ENCODE measurements at places on chromosomes 2 and 18. TPM values are rescaled to one million over a fixed set of nuclear protein-coding genes. Genes with fewer than 3 reads are reported as not detected.

The HOXD12 gene
- not detected for total RNA-seq

The CCL20 gene
- total RNA-seq, result 0.89 TPM

The CBLN2 gene
- total RNA-seq, result not detected

The ANO7 gene
- 1.0 TPM for total RNA-seq

The IL18R1 gene
- 0.25 TPM for total RNA-seq

The PIEZO2 gene
- 343 TPM for total RNA-seq

DNA sequence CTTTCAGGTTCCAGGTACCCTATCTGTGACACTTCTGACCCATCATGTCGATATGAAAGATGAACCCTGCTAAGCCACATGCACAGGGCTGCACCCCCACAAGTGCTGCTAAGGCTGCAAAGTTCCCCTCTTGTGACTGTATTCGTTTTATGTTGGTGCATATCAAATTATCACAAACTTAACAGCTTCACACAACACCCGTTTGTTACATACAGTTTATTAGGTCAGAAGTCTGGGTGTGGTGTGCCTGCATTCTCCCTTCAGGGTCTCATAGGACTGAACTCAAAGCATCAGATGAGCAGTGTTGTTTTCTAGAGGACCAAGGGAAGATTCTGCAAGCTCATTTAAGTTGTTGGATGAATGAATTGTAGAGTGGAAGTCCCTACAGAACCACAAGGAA, 199.4 kb downstream of the ANAPC1 start:
- no peak for DNase-seq

GRCh38 chr2:218754781-218755180, 27.2 kb upstream of the CYP27A1 start:
- no peak for DNase-seq

DNA sequence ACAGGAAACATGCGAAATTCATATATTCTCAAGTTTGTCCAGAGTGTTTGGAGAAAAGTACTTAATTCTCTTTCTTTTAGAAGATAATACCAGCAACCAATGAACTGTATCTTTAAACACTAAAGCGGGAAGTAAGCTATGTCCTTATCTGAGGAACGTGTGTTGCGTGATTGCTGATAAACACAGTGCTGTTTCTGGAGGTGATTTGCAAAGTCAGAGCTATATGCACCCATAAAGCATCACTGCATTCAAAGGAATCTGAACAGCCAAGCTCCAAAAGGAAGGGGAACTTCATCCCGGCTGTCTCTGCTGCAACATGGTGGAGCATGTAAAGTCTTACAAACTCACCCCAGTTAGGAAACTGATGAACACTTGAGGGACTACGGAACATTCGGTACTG, 271.7 kb upstream of the FN1 start:
- no peak for DNase-seq

DNA sequence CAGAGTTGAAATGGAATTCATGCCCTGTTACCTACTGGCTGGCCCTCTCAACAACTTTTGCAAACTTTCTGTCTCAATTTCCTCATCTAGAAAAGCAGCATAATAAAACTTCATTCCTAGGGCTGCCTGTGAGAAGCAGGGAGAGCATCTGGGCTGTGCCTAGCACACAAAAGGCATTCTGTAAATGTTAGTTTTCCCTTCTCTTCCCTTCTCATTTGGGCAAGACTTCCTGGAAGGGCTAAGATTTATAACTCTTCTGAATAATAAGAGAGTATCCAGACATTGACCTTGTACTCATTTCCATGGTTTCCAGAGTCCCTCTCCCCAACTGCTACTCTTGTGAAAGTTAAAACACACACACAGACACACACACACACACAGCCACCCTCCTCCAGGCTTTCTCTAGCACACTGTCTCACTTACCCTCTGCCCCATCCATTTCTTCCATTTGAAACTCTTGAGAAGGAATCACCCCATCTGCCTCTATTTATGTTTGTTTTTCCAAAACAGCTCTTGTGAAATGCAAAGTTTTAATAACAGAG, 302.1 kb downstream of the SMAD2 start:
- no peak for DNase-seq

DNA sequence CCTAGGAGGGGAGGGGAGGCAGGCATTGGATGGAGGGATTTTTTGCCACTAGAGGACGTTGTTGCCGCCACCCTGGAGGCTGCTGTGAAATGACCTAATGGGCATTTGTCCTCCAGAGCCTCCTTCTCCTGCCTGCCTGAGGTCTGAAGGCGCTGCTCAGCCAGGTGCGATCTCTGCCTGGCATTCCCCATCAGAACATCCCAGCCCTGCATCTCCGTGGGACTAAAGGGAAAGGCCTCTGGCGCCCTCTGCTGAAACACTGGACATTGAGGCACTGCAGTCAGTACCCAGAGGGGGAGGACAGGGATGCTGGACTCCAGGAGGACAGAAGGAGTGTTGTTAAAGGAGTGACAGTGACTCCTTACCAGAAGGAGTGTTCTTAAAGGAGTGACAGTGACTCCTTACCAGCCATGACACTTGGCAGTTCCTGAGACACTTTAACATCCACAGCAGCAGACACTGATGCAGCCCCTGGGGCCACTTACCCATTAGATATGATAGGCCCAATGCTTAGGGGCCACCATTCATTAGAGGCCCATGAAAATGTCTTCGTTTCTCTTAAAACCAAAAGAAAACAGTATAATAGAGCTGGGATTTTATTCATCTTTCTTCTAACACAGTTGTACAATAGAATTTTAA, 17.0 kb downstream of the THNSL2 start:
- peak; percentile 16 for DNase-seq

GRCh38 chr2:16066261-16067036, 126.1 kb downstream of the MYCN start:
- DNase-seq, result no peak

DNA sequence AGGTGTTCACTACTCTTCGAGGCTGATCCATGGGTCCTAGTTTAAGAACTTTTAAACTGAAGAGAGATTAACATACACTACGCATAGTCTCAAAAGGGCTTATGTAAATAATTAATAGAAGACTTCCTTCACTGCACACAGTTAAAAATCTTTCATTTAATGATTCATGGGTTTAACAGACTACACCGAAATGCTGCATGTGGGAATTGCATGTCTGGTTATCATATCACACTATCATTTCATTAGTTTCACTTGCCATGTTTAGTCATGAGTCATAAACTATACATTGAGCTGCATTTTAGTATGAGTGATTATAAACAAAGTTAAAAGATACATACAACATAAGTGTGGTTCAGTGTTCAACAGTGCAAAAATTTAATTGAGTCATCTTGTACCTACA, 31.2 kb downstream of the GLS start:
- DNase-seq, result no peak

DNA sequence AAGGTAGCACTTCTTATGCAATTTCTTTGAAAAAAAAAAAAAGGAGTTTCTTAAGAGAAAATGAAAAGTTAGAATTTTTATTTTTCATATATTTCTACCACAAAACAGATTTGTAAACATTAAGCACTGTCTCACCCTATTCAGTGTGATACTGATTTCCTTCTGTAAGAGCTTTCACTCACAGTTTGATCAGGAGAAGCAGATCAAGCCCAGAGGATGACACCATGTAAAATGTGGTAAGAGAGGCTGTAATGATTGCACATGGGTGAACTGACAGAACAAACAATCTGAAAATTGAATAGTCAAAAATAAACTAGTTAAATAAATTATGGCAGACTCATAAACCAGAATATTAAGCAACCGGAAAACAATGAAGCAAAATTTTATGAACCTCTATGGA, 54.5 kb downstream of the MEMO1 start:
- no peak for DNase-seq

DNA sequence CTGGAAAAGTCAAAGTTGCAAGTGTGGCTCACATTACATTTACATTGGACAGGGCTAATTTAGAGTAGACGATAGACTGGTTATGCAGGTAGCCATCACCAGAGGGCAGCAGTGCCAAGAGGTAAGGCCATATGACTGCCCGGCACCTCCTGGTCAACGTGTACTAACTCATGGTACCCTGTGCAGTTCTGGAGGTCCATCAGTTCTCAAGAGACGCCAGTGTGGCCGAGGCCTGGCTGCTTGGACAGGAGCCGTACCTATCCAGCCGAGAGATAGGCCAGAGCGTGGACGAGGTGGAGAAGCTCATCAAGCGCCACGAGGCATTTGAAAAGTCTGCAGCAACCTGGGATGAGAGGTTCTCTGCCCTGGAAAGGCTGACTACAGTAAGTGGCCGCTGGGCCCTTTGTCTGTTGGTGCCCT, 65.8 kb upstream of the EML6 start:
- peak; percentile 67 for DNase-seq

DNA sequence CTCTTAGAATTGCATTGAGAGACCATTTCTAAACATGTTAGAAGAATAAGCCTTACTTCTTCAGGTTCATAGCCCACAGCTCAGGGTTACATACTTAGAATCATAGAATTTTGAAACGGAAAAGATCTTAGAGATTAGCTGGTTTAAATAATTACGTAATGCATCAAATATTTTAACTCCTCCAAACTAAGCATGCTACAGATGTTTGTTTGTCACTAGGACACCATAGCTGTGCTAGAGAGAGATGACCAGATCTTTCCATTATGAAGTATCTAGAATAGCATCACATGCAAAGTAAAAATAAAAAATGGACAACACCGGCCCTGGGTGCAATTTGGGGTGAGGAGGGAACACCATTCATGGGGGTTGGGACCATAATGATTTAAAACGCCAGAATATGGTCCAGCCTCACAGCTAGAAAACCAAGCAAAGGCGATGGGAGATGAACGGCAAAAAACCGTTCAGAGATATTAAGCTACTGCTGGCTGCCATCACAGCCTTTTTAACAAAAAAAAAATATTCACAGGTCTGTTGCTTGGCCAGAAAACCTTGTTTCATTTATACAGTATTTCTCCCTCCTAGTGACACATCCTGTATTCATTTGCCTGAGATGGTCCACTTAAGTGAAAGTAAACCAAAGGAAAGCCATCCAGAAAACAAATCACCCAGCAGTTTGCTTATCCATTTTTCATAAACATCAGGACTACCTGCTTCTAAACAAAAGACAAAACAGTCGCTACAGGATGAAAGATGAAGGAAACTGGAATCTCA, 94.2 kb downstream of the EPHA4 start:
- no peak for DNase-seq

DNA sequence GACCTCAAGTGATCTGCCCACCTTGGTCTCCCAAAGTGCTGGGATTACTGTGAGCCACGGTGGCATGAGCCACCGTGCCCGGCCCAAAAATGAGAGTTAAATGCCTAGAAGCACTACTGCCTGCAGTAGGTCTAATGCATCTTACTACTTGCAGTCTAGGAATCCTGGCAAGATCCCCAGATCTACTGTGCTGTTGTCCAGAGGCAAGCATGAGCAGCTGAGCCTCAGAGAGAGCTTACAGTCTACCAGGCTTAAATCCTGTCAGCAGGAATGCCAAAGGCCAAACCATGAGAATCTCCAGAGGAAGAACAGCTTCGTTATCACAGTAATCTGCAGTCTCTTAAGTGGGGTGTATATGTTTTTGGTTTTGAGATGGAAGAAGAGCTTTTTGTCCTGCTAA, 54.4 kb downstream of the XRCC5 start:
- DNase-seq, result no peak

DNA sequence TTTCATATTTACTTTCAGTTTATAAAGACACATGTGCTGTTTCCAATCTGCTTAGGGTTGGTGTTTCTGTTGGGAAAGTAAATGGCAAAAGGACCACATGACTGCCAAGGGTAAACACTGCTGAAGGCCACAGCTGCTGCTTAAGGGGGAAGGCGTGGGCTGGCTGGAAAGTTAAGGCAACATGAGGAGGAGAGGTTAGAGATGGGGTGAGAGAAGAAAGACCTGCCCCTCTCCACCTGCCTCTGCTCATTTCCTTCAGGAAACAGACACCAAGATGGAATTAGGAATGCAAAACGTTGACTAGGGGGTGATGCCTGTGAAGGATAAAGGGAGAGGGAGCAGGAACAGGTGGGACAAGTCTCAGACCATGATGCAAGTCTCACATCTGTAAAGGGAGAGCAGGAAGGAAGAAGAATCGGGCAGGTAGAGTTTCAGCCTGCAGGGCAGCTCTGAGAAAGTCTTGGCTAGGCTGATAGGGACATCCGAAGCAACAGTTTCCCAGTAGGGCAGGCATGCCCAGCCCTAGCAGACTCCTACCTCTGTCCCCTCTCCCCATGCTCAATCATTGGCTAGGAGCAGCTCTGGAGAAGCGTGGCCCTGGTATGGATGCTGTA, 86.0 kb downstream of the CDC42EP3 start:
- DNase-seq, result peak; percentile 52

DNA sequence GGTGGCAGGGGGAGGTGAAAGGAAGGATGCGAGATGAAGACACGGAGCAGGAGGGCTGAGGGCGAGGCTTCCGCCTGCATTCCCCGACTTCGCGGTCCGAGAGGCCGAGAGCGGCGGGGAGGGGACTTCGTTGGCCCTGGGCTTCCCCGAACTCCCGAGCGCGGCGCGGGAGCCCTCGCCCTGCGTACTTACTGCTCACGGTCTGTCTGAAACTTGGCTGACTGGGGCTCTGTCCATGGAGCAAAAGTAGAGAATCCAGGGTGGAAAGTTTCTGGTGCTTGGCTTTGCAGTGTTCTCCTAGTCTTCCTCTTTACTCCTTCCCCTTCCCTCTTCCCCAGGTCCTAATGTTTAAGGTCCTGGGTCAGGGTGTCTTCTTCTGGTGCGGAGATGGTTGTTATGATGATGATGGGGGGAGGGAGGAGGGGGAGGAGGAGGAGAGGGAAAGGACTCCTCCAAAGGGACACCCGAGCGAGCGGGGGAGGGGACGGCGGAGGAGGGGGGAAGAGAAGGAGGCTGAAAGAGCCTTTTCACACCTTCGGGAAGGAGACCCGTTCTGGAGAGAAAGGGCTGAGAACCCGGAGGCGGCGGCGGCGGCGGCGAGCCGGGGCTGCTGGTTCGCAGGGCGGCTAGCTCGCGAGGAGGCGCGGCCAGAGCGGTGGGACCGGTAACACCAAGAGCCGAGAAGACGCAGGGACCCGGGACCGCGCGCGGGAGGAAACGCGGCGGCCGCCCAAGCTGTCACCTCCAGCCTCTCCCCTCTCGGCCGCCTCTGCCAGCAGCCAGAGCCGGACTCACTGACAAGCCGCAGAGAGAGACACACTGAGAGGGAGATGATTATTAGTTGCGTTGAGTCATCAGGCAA, at the start of gene SATB2:
Gene SATB2 (minus strand): TSS at position 793 of the 862 bp plus-strand sequence. CDS start 1,902 bp downstream, outside the sequence.
- DNase-seq, result peak; percentile 48

DNA sequence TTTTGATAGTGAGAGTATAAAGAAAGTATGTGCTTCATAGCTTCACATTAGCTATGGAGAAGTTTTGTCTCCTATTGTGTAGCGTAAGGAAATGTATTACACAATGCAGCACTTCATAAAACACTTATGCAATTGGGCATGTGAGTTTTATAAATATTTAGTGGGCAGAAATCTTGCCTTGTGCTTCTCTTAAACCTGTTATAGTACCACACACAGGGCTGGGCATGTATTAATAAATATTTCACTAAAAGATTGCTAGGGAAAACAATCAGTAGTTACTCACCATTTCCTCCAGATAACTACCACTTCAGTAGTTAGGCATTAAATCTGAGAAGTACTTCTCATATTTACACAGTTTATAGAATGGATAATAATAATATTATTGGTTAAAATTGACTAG, 1080.8 kb upstream of the PIK3C3 start:
- DNase-seq, result no peak
